ENCODE measurements at places on chromosomes 3 and 15. TPM values are rescaled to one million over a fixed set of nuclear protein-coding genes. Genes with fewer than 3 reads are reported as not detected.

GOLGA8H gene
- polyA plus RNA-seq = 0.36 TPM

CLN6 gene
- 43.3 TPM for polyA plus RNA-seq

FETUB gene
- not detected for polyA plus RNA-seq

TARS3 gene
- polyA plus RNA-seq = 2.3 TPM

DUOXA2 gene
- not detected for polyA plus RNA-seq

ETV5 gene
- polyA plus RNA-seq = 6.0 TPM

GCNT3 gene
- 126 TPM for polyA plus RNA-seq

SCAANT1 gene
- not detected for polyA plus RNA-seq

RBMS3 gene
- polyA plus RNA-seq = 0.46 TPM

BOC gene
- 4.2 TPM for polyA plus RNA-seq

SAMD7 gene
- polyA plus RNA-seq = not detected

CCDC14 gene
- polyA plus RNA-seq = 10.2 TPM

SEMA6D gene
- 2.4 TPM for polyA plus RNA-seq

GPR27 gene
- polyA plus RNA-seq = 1.4 TPM
